ENCODE measurements at places on chromosomes 5 and 9.
A peak's percentile ranks its signal among the peaks of the same experiment; 100 is the strongest.

DNA sequence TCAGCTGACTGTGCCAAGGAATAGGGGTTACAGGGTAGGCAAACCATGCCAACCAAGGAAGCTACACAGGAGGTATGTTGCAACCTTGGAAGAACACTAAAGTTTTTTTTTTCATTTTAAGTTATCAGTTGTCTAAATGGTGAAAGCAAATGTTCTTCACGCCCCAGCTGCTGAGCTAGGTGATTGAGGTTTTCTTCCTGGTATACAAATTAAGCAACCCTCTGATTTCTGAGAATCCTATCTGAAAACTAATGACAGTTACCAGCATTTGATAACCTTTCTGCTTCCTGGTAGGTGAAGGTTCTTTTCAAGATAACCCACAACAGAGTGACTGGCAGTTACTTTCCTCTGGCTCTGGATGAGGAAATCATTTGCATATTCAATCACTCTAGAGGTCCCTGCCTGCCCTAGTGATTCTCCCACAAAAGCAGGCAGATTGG, 194.9 kb downstream of the ATP10B start:
- no peak for DNase-seq

GRCh38 chr5:66669086-66669861, 73.1 kb downstream of the MAST4 start:
- DNase-seq, result no peak

GRCh38 chr5:61817472-61818326, 485.6 kb downstream of the ZSWIM6 start:
- peak; percentile 76 for DNase-seq

GRCh38 chr5:78562714-78563330, 85.8 kb downstream of the LHFPL2 start:
- DNase-seq, result no peak

DNA sequence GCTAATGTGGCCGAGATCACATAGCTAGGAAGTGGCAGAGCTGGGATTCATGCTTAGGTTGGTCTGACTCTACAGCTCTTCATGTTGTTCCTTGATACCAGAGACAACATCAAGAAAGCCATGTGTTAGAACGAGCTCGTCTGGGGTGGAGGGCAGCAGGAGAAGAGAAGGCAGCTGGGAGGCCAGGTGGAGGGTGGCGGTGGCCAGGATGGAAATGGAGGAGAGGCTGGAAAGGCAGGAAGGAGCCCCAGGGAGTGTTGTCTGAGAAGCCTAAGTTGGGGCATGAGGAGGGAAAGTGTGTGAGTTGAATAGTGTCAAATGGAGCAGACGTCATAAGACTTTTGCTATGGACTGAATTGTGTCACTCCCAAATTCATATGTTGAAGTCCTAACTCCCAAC, 315.3 kb downstream of the GADD45G start:
- no peak for DNase-seq

DNA sequence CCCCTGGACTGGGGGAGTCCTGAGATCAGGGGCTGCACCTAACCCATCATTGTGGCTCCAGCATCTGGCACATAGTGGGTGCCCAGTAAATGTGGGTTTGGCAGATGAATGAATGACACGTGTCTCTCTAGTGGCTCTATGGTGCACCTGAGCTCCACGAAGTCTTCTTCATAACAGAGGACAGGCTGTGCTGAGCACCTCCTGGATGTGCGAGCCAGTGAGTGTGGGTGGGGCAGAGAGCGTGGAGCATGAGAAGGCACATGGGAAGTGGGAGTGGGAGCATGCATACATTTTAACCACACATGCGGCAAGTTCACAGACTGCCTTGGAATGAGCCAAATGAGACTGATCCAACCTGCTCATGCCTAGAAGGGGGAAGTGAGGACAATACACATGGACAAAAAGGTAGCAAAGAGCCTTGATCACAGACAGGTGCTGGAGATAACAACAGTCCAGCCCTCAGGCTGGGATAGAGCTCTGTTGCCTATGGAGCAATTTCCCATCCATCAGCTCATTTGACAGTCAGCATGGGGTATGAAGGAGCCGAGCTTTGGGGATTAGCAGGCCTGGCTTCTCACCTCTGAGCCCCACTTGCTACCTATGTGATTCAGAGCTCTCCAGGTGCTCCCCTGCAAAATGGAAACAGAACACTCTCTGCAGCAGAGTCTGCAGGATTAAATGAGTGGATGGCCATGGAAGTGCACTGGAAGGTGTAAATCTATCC, 76.2 kb upstream of the TBC1D2 start:
- DNase-seq, result no peak

- no peak for DNase-seq
Measured at GRCh38 chr9:86713970-86714369, 233.3 kb downstream of the GAS1 start.

DNA sequence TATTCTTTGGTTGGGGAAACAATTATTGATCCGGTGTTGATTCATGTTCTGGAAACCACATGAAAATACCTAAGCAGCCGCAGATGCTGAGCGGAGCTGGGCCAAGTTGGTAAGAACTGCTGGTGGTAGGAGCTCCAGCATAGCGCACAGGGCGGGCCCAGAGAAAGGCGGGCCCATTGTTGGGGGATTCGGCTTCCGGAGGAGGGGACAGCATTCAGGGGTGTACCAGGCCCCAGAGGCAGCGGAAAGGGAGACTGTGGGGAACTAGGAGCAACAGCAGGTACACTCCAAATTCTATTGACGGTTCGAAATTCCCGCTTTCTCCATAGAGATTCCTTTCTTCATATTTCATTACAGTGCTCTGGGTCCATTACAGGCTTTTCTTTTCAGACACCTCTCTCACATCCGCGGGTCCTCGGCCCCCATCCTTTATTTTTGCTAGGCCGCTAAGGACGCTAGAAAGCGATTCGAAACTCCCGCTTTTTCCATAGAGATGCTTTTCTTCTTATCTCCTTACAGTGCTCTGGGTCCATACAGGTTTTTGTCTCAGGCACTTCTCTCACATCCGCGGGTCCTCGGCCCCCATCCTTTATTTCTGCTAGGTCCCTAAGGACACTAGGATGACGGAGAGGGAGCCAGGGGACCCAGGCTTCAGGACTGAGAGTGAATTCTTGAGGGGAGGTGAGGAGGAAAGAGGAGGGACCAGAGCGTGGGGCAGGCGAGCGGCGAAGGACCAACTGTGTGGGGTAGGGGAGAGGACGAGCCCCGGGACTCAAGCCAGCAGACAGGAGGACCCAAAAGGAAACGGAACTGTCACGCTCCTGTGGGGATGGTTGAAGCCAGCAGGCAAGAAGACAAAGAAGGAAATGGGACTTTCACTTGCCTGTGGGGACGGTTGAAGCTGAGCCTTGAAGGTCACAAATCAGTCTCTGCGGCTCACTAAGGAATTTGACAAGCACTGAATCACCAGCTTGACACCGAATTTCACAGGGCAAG, at the start of gene CCDC152:
TSS of gene CCDC152 (plus strand) at position 213 of the 996 bp plus-strand sequence. CDS start 2,304 bp downstream, outside the sequence.
- no peak for DNase-seq

- no peak for DNase-seq
Measured at GRCh38 chr9:70398145-70398556, 16.3 kb downstream of the KLF9 start.

- peak; percentile 24 for DNase-seq
Measured at GRCh38 chr9:27003426-27004077, 1.9 kb downstream of the LRRC19 start.

GRCh38 chr5:78547183-78547582, 101.4 kb downstream of the LHFPL2 start:
- DNase-seq, result no peak

DNA sequence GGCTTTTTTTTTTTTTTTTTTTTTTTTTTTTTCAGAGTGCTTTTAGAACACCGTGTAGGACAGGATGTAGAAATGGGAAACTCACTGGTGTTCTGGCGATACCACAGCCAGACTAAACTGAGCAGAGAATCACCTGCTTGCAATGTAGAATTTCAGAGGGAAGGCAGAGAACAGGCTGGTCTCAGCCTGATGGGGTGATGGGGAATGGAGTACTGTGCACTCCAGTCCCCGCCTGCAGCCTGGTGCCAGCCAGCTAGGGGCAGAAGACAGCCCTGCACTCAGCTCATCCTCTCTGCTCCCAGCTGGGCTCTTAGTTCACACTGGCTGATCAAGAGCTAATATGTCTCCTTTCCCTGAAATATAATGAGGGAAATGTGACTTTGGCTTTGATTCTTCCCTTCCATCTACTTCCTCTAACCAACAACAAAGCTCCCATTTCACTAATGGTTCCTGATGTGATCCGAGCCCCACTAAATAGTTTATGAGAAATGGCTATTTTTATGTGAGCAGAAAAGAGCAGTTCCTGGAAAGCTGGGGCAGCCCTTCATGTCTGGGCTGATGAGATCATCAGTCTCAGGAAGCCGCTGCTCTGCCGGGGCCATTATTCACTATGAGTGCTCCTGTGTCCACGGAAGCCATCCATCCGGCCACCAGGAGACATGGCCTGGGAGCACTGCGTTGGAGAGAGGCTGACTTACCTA, 209.7 kb downstream of the GADD45G start:
- DNase-seq, result peak; percentile 51

GRCh38 chr9:34652602-34653000, 616 bp downstream of the IL11RA start:
- DNase-seq, result no peak

DNA sequence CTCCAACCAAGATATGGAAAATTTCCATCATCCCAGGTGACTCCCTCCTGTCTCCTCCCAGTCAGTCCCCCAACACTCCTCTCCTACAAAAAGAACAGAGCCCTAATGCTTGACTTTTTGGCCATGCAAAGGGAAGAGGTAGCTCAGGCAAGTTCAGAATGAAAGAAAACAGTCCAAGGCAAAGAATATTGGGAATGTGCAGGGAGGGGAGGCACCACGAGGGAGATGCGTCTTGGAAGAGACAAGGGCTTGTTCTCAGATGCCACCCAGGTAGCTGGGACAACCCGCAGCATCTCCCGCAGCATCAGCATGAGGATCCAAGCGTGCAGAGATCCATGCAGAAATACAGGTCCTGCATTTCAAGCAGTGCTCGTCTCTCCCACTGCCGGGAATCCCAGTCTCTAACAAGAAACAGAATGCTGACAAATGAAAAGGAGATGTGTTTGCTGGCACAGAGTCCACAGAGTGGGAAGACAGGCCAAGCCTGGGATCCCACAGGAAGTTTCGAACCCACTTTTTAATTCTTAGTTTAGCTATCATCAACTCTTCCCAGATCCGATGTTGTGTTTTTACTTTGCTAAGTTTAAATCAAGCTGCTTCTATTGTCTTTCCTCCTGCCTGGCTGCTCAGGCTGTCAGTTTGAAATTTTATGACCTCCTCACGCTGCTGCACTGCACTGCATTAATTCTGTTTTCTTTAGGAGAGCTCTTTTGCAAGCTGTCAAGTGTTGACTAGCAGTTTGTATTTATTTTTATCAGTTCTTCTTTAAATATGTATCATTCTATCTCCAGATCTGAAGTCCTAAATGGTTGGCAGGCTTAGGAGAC, 86.8 kb upstream of the OSMR start:
- peak; percentile 17 for DNase-seq

DNA sequence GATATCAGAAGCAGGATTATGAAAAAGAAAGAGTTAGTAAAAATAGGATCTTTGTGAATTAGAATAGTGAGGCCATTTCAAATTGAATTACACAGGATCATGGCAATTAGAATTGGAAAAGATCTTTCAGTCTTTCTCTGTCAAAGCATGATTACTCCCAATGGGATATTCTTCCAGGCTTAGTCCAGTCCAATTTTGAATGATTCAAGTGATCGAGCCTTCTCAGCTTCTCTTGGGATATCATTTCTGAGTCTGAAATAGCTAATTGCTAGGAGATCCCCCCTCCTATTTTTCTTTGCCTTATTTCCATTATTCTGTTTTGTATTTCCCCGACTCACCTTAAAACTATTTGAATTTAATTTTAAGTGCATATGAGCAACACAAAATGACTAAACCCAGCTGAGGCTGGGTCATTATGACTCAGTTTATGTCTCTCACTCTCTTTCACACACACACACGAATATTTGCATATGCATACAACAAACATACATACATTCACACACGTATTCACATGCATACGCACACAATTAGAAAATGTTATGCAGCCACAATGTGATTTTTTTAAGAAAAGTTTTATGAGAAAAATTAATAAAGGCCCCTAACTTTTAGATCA, 34.8 kb upstream of the EFNA5 start:
- DNase-seq, result no peak

- no peak for DNase-seq
Measured at GRCh38 chr5:73424556-73424977, 24.0 kb downstream of the FOXD1 start.

GRCh38 chr5:137891849-137892248, 2.6 kb downstream of the PKD2L2 start:
- no peak for DNase-seq

- no peak for DNase-seq
Measured at GRCh38 chr5:176830995-176831423, 20.6 kb downstream of the UNC5A start.

DNA sequence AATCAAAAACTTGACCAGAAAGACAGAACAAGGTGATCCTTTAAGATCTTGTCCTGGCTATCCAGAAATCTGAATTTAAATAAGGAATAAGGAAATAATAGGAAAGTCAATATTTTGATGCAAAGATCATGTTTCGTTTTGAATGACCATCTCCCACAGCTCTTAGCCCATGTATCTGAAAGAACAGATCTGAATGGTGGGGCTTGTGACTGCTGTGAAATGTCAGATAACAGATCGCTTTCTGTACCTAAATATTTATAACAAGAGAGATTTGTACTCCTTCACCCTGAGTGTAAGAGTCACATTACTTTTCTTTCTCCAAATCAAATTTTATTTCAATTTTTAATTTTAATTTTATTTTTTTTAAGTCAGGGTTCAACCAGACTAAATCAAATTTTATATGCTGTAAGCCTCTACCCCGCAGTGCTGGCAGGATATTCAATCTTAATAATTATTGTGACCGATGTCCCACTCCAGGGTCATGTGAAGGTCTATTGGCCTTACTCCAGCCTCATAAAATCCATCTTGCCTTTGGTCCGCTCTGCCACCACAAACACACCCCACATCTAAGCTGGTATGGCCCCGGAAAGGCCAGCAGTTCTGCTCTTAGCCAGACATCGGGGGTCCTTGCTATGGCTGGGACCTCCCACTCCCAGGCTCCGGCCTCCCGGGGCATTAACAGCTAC, 7.0 kb upstream of the SLC26A2 start:
- no peak for DNase-seq

DNA sequence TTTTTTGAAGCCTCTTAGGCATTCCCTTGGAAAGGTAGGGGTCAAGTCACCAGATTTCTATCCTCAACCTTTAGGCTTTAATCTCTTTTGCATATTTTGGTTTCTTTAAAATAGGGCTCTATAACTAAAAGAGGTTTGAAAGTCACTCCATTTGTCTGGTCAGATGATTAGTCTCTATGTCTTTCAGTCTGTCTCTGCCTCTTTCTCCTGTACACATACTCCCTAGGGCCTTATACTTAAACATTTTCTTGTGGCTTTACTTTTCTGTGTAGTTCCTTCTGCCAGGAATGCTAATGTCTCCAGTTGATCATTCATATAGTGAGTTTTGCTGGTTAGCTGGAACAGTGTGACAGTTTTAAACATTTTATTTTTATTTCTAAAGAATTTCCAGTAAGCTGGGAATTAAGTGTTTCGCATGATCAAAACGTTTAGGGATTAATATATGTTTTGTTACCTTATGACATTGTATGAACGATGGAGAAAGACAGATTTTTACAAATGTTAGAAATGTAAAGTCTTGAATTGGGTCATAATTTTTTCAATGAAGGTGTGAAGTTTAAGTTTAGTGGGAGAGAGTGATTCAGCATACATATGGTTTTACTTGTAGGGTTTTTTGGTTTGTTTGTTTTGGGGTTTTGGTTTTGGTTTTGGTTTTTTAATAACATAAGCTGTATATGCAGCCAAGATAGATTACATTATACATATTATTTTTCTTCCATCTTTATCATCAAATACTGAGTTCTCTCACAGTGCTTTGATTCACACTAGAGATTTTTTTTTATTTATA, 90.6 kb downstream of the ZCCHC7 start:
- no peak for DNase-seq

Measured in hepatocyte (in vitro differentiated cells).